ENCODE measurements at places on chromosomes 13 and 19.
A peak's percentile ranks its signal among the peaks of the same experiment; 100 is the strongest.

GRCh38 chr19:57338877-57339276 is 12.2 kb upstream of the ZNF304 start:
- no peak for DNase-seq

GRCh38 chr13:22110368-22110767 is 439.5 kb downstream of the FGF9 start:
- DNase-seq, result no peak

GRCh38 chr13:59000770-59001169 is 1163.0 kb downstream of the DIAPH3 start:
- DNase-seq, result no peak

- no peak for DNase-seq
Observed at GRCh38 chr19:11152318-11153062, 3.1 kb downstream of the SPC24 start.

DNA sequence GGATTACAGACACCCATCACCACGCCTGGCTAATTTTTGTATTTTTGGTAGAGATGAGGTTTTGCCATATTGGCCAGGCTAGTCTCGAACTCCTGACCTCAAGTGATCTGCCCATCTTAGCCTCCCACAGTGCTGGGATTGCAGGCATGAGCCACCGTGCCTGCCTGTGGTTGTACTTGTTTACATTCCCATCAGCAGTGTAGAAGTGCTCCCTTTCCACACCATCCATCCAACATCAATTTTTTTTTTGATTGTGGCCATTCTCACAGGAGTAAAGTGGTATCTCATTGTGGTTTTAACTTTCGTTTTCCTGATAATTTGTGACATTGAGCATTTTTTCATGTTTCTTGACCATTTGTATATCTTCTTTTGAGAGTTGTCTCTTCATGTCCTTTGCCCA is 1019.4 kb upstream of the SLC10A2 start:
- DNase-seq, result no peak

- DNase-seq, result no peak
Observed at GRCh38 chr19:29804493-29804892, 7.3 kb upstream of the CCNE1 start.

DNA sequence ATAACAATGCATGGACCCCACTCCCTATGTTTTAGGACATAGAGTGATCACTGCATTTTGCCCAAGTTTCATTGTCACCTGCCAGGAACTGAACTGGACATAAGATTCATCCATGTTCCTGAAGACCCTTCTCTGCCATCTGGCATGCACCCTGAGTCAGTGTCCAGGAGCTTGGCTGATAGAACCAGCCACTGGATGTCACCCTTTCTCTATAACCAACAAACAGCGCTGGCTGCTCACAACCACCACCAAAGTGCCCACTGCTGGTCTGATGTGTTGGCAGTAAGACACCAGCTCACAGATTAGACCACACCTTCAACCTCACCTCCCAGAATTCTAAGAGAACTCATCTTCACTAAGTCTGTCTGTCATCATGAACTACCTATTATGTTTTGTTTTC is 333.4 kb downstream of the ITGBL1 start:
- no peak for DNase-seq

DNA sequence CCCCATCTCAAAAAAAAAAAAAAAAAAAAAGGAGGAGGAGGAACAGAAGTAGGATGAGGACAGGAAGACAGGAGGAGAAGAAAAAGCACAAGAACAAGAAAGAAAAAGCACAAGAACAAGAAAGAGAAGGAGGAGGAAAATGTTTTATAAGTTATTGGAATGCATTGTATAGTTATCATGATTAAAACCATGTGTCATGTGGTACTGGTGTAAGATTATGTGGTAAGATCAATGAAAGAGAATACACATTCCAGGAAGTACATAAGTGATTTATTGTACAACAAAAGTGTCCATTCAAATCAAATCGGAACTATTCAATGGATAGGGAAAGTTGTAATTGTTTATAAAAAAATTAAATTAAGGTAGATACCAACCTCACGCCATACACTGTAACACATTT is 167.7 kb downstream of the MZT1 start:
- DNase-seq, result no peak

GRCh38 chr19:47675271-47675670 is 38.0 kb upstream of the EHD2 start:
- DNase-seq, result no peak

DNA sequence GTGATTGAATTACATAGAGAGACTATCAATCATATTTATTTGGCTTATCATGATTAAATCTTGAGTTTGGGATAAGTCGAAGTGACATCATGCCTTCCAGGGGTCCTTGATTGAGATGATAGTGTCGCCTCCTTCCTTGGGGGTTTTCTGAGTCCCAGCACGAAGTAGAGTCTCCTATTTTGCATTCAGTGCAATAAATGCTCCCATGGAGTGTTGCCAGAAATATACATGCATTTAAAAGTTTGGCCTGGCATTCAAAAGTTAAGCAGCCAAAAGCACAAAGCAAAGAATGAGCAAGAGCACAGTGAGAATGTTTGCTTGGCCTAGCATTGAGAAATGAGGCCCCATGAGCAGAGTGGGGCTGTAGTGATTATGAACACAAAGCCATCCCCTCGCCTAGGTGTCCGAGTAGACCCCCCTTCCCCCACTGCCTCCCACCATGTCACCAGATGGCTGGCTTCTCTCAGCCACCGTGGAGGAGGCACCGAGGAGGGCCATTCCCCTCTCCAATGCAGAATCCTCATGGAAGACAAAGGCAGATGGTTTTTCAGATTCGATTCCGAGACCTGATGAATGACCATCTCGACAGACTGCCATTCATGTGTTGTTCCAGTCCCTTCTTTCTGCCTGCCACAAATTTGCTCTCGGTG is 58.8 kb upstream of the UBL3 start:
- DNase-seq, result no peak

DNA sequence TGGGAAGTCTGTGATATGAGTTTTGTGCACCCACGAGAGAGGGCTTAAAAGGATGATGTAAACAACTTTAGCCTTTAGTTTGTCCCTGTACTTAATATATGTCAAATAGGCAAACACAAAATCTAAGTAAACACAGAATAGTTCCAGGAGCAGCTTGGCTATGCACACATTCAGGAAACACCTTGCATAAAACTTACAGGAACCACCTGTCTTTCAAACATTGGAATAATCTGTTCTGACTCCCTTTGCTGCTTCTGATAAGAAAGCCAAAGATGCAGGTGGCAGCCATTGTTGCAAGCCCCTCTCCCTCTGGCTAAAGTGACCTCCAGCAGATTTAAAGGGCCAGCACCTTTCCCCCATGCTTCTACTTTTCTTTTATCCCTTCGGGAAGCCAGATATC is 4.7 kb downstream of the EEF1AKMT1 start:
- no peak for DNase-seq

DNA sequence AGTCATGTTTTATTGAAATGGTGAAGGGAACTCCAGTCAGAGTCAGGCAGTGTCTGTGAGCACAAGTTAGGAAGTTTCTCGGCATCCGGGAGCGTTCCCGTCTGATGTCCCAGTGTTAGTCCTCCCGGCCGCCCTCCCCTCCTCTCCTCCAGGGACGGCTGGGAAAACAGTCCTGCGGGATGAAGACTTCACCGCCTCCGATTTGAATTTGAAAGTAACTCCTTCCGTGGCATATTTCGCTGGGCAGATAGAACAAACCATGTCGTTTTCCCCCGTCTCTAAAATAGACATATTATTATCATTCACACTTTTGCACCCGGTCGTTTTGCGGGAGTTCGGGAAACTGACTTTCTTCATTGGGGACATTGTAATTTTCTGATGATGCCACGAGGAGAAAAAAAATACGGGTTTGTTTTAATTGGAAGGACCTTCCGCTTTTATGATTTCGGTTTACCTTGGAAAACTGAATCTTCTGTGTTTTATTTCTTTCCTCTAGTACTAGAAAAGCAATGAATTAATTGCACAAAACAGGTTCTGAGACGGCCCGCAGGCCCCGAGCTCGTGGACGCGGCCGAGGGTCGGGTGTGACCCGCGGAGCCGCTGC is 76.6 kb downstream of the ZIC5 start:
- no peak for DNase-seq

- no peak for DNase-seq
Observed at GRCh38 chr13:19089315-19089714, 92.3 kb downstream of the TUBA3C start.

- no peak for DNase-seq
Observed at GRCh38 chr13:20053891-20054290, 95.4 kb downstream of the ZMYM2 start.

- DNase-seq, result peak; percentile 70
Observed at GRCh38 chr19:35509861-35510625, 3.4 kb downstream of the DMKN start.

- DNase-seq, result no peak
Observed at GRCh38 chr13:84393981-84394625, 511.8 kb upstream of the SLITRK1 start.

GRCh38 chr13:89749888-89750287 is 1597.6 kb upstream of the MIR17HG start:
- no peak for DNase-seq

- no peak for DNase-seq
Observed at GRCh38 chr19:29290853-29291252, 77.9 kb upstream of the UQCRFS1 start.

DNA sequence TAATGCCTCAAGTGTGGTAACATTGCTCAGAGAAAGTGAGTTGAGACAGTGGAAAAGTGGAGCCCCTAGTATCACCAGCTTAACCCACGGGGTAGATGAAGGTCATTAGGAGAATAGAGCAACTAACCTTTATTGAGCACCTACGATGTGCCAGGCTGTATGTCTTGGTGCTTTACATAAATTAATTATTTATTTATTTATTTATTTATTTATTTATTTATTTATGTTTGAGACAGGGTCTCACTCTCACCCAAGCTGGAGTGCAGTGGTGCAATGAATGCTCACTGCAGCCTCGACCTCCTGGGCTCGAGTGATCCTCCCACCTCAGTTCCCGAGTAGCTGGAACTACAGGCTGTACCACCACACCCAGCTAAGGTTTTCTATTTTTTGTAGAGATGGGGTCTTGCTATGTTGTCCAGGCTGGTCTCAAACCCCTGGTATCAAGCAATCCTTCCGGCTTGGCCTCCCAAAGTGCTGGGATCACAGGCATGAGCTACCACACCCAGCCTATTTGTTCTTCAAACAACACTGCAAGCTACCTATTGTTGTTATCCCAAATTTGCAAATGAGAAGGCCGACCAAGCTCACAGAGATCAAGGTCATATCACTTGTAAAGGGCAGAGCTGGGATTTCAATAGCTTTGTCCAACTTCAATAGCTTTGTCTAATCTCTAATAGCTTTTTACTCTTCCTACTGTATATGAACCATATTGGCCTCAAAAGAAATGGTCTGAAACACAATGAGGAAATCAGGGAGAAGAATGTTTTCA is 79.4 kb downstream of the TM9SF2 start:
- no peak for DNase-seq

GRCh38 chr13:54077569-54077968 is 1049.0 kb downstream of the OLFM4 start:
- no peak for DNase-seq

DNA sequence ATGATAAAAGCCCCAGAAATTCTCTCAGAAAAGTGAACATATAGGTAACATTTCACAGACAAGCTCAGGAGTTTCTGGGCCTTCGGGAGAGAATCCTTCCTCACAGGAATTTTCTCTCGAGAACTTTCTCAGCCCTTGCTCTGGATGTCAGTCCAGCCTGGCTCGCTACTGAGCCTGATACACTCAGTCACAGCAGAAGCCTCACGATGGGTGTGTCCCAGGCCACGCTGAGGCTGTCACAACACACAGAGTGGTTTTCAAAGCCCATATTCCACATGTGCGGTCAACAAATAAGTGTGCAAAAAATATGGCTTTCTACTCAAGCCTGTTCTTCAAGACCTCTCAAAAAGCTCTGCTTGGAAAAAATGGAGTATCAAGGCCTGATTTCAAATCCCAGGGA is 31.5 kb upstream of the MEDAG start:
- no peak for DNase-seq

DNA sequence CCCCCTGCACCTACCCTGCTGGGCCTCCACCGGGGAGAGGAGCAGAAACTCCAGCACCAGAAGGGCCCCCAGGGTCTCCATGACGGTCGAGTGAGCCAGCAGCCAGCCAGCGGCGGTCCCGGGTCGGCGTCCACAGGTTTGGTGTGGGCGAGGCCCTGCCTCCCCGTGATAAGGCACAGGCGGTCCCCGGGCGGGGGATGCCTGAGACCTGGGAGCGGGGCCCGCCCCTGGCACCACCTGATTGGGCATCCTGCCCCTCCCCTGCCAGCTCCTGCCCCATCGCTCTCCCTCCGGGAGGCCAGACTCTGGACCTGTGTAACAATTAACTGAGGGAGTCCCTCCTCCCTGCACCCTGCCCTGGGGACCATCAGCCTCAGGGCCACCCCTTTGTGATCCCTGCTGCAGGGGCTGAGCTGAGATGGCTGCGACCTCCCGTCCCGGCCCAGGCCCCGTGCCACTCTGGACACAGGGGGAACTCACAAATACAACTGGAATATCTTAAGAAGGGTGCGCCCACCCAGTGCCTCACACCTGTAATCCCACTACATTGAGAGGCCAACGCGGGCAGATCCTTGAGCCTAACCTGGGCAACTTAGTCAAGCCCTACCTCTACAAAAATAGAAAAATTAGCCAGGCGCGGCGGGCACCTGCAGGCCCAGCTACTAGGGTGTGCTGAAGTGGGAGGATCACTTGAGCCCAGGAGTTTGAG is at the start of gene SMIM24:
SMIM24 (minus strand) TSS at position 143 of the 709 bp plus-strand sequence; CDS start at position 81, 62 bp downstream.
- no peak for DNase-seq

DNA sequence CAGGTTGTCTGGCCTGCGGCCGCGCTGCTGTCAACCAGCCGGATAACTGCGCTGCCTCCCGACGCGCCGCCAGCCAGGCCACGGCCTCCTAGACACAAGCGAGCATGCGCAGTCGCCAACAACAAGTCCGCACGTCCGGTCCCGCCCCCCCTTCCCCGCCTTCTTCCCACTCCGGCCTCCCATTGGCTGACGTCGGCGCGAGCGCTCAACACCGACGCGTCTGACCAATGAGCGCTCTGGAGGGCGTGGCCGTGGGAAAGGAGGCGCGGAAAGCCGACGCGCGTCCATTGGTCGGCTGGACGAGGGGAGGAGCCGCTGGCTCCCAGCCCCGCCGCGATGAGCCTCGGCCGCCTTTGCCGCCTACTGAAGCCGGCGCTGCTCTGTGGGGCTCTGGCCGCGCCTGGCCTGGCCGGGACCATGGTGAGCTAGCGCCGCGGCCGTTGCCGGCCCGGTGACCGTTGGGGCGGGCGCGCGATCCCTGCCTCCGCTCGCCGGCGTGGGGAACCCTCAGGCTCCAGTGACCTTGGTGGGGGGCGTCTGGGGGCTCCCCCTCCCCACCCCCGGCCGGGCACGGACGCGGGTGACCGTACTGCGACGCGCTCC is at the start of gene GPX4:
GPX4 (plus strand) TSS at position 287 of the 603 bp plus-strand sequence; CDS start at position 337, 50 bp downstream.
- DNase-seq, result peak; percentile 98

DNA sequence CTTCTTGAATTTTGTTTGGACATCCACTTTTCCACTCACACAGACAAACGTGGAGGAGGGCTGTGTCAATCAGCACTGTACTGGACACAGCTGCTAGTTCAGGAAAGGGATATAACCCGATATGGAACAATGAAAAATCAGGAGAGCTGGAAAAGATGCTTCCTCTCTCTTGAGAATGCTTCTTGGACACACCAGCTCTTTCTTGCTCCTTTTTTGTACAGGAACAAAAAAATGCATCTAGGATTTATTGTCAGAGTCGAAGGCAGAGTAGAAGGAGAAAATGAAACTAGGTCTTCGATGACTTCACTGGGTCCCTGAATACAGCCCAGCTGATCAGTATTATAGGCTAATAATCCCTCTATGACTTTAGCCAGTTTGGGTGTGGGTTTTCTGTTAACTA is 62.2 kb downstream of the PEG3 start:
- DNase-seq, result no peak

GRCh38 chr13:46178143-46178542 is 3.8 kb downstream of the LCP1 start:
- no peak for DNase-seq
